ENCODE measurements at places on chromosomes 3 and 15.

DNA sequence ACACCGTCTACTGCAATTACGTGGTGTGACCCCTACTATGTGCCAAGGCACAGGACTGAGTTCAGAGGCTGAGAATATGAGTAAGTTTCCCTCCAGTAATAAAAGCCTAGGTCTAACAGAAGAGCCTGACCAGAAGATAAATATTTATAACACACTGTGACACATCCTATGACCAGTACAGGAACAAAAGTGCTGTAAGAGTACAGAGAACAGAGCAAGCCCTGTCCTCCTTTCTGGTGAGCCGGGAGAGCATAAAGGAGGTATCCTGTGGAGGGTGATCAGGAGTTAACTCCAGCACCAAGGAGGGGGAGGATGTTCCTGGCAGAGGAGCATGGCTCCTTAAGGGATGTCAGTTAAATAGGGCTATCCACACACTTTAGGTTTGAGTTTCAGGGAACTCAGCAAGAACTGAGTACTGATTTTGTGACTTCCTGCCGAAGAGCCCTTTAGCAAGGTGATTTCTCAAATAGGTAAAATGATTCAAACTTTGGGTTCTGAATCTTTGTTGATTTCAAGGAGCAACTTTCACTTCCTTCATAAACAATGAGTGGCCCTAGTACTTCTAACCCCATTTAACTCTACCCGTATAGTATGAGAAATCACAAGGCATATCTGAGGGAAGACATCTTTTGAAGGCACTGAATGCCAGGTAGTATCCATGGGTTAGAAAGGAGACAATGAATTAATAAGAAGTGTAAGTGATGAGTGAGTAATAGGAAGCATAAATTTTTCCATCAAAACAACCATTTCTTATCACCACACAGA, 198.0 kb downstream of the THRB start:
- DNase-seq = no peak

DNA sequence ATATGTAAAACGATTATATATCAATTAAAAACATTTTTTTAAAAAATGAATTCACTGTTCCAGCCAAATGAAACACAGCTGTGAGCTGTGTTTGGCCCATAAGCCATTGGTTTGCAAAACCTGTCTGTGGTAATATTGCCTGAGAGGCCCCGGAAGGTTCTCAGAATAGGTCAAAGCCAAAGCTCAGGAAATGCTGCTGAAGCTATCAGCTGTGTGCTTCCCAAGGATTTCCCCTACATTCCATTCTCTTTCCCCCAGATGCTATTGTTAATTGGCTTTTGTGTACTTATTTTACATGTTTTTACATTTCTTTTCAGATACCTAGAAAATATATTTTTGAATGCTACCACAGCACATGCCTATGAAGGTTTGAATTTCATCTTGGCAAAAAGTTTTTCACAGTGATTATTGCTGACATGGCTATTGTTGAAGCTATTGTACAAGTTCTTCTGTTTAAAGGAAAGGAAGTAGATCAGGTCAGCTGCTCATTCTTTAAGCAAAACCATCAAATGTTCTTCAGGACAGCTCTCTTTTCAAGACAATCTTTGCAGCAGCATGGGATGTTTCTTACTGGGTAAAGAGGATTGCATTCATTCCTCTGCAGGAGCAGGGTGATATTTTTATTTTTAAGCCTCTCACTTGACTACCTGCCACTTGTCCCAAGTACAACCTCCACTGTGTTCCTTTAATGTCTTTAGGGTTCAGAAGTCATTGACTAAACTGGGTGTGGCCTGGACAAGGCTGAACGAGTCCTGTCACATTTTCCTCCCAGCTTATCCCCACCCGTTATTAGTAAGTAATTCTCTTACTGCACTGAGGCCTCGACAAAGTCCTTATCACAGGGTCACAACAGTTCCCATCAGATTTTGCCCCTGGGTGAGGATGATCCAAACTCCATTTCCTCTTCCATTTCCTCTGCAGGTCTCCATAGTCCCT, 26.3 kb upstream of the BNC1 start:
- DNase-seq = no peak

DNA sequence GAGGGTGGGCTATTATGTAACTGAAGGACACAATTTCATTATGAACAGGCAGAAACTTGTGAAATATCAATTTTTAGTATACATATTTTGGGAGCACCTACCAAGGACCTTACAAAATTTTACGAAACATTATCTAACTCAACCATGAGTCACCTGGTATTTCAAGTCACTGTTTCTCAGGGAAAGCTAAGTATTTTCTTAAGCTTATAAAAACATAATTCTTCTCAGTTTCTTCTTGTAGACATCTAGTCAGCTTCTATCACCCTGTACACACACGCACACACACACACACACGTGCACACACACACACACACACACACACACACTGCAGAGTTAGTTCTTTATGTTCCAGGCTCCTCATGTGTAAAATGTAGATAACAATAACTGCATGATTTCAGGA, 658.3 kb downstream of the TUSC7 start:
- no peak for DNase-seq

- DNase-seq = no peak
These were observed 303.0 kb upstream of the TPRG1 start for GRCh38 chr3:188868803-188869202.

- no peak for DNase-seq
These were observed 63.3 kb upstream of the CORO2B start for GRCh38 chr15:68515371-68516095.

- no peak for DNase-seq
These were observed 12.1 kb downstream of the TBC1D2B start for GRCh38 chr15:78065284-78065872.

- DNase-seq = no peak
These were observed 474.0 kb downstream of the EPHB1 start for GRCh38 chr3:135268941-135269532.
